ENCODE measurements at places on chromosomes 7 and 10.

- no peak for DNase-seq
Observed at GRCh38 chr10:48255722-48256121, 18.8 kb downstream of the FRMPD2 start.

GRCh38 chr10:131891196-131891928 lies 9.4 kb upstream of the PPP2R2D start:
- DNase-seq = no peak

DNA sequence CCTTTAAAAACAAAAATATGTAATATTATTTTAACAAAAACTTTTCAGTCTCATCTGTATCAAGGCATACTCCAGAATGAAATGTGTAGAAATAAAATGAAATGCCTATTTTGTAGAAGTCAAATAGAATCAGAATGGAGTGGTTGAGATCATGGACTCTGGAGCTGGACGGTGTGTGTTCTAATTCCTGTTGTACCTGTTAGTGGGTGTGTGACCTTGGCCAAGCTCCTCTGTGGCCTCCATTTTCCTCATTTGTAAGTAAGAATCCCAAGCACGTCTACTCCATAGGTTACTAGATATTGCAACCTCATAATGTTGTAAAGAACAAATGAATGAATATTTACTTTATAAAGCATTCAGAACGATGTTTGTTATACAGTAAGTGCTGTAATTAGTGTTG lies 74.9 kb downstream of the HDAC9 start:
- DNase-seq = no peak

DNA sequence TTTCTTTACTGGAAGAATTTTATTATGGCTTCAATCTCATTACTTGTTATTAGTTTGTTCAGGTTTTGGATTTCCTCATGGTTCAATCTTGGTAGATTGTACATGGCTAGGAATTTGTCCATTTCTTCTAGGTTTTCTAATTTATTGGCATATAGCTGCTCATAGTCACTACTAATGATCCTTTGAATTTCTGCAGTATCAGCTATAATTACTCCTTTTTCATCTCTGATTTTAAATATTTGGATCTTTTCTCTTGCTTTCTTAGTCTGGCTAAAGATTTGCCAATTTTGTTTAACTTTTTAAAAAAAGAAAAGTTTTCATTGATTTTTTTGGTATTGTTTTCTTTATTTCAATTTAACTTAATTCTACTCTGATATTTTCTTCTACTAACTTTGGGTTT lies 59.2 kb downstream of the SLC13A1 start:
- no peak for DNase-seq

DNA sequence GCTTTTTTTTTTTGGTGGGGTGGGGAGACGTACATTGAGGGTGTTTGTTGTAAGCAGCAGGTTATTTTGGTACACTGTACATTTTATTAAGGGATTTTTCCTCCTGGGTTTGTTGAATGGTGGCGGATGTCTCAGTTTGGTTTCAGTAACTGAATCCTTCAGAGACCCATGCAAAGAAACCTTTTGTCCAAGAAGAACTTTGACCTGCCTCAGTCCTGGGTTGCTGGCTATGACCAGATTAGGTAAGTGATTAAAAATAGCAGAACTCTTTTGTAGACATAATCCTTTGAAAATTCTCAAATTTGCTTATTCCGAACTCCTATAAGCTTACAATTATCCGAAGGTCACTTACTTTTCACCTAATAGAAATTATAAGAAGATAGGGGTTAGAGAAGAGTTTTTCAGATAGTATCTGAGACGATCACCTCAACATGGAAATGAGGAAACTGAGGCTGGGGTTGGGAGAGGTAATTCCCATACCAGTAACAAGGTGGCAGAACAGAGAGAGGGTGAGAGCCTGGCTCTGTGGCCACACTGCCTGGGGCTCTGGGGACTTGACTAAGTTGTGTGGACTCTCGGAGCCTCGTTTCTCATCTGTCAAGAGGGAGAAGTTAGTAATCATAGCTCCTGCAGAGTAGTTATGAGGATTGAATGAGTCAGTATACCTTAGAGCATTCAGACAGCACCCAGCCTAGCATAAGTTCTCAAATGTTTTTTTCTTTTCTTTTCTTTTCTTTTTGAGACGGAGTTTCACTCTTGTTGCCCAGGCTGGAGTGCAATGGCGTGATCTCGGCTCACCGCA lies 87.4 kb downstream of the CCNY start:
- DNase-seq = no peak

- DNase-seq = peak; percentile 68
Observed at GRCh38 chr7:32890010-32890792, 1.4 kb downstream of the KBTBD2 start.

DNA sequence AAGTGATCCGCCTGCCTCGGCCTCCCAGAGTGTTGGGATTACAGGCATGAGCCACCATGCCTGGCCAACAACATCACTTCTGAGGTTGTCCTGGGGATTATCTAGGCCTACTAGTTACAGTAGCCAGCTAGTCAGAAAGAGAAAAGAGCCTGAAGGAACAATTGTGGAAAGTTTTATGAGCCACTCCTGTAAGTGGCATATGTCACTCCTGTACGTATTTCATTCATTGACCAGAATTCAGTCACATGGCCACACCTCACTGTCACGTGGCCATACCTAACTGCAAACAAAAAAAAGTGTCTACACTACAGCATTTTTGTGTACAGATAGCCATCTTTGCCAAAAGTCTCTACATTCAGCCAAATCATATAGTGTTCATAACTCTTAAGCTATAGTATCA lies 85.7 kb downstream of the ANKIB1 start:
- DNase-seq = no peak

- no peak for DNase-seq
Observed at GRCh38 chr7:157479326-157479725, 142.5 kb downstream of the DNAJB6 start.

DNA sequence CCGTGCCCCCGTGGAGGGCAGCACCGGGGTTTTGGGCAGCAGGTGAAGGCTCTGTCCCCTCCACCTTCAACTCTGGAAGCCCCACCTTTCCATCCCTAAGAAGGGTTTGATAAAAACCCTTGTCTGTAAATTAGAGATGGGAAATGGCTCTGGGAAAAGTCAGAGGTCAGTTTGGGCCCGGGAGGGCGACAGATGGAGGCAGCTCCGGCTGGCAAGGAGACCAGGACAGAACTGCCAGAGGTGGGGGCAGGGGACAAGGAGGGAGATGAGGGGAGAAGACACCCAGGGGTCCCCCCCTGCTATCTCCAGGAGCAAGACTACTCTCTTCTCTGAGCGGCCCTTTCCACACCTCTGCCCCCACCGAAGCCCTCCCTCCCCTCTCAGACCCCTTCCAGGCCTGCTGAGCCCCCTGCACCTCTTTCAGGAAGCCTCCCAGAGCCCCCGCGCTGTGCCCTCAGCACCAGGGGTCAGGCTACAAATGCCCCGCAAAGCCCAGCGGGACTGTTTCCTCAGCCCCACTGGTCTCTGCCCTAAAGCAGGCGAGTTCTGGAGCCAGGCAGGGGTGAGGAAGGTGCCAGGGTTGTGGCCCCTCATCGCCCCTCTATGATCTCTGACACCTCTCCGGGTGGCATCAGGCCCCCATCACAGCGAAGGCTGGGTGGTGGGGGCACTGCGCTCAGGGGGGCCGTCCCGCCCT lies 980 bp upstream of the SH2B2 start:
- DNase-seq = no peak

DNA sequence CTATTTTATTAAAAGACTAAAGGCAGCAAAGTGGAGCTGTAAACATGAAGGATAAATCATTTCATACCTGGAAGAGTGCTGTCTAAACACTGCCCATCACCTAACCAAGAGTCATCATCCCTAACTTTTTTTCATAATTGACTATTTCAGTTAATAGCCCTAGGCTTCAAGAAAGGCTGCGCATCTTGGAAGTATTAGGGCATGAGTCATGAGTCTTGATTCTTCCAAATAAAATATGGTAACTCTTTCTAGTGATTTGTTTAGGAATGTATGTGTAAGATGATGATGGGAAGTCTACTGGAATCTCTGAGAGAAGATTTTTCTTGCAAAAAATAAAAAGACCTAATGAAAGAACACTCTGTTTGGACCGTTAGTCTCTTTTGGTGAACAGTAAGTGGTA lies 207.7 kb upstream of the AHR start:
- no peak for DNase-seq

DNA sequence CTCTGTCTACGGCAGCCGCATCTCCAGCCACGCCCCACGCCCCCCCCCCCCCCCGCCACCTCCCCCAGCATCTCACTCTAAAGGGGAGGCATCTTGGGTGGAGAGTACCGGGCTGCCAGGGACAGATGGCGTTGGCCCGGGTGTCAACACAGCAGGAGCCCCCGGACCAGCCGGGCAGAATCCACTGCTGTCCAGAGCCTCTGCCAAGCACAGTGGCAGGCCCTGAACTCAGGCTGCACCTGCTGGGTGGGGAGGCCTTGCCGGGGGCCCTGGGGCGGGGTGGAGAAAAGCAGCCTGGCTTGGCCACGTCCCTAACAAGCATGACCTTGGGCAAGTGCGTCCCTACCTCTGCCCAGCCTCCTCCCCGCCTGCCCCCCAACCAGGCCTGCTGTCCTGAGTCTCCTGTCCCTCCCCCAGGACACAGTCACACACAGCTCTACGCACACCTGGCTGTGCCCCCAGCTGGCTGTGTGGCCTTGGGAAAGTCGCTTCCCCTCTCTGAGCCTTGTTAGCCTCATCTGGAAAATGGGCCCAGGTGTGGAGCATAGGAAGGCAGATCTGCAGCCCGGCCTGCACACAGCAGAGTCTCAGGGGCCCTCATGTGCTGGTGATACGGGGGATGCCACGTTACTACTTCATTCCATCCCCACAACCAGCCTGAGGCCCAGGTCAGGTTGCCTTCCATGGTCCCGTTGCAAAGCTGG lies 45.2 kb downstream of the MICALL2 start:
- no peak for DNase-seq

- DNase-seq = peak; percentile 49
Observed at GRCh38 chr10:116254422-116255155, 18.4 kb downstream of the GFRA1 start.

DNA sequence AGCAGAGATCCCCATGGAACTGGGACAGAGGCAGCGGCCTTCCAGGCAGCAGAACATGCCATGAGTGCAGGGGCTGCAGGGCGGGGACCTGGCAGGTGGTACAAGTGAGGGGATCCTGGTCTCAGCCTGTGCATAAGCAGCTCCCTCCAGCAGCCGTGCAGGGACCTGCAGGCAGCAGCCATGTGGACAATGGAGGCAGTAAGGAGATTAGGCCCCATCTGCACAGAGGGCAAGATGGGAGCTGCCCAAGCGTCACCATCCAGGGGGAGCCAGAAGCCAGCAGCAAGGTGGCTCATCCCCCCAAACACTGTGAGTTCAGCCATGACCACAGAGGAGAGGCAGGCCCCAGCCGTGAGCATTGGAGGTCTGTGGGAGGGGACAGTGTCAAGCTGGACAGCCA lies 3.1 kb downstream of the DDC start:
- no peak for DNase-seq
